ENCODE measurements at places on chromosomes 3 and 15.

- DNase-seq: no peak
These were observed 227.3 kb downstream of the FOXP1 start for GRCh38 chr3:71356265-71356664.

- DNase-seq: no peak
These were observed at the start of gene ZNF710 for GRCh38 chr15:90001062-90001682. Gene ZNF710 (plus strand): TSS chr15:90001324. CDS start chr15:90067138, 65,814 bp downstream.

GRCh38 chr15:78241017-78241416 is 6.7 kb upstream of the ACSBG1 start:
- no peak for DNase-seq

DNA sequence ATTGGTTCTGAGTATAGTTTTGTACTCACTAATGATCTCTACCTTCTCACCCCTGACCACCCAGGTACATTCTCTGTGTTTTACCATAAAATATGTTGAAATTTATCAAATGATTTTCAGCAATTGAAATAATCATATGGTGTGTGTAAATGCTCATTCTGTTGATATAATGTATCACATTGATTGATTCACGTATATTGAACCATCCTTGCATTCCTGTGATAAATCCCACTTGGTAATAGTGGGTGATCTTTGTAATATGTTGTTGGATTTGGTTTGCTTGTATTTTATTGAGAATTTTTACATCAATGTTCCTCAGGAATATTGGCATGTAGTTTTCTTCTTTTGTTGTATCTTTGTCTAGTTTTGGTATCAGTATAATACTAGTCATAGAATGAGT is 1497.6 kb downstream of the OTOL1 start:
- no peak for DNase-seq

DNA sequence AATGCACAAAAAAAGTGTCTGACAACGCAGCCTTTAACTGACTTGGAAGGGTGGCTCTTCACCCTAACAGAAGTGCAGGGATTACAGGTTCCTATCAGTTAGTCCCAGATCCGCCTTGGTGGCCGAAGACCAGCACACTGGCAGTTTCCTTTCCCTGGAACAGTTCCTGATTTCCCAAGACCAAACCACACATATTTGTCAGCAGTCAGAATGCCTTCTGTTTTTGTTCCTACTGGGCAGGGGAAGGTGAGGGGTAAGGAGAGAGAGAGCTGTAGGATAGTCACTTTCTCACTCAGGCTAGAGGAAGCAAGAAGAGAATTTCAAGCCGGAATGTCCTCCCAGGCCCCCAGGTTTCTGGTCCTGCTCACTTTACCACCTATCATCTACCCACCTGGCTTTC is 9.2 kb downstream of the CXCR6 start:
- DNase-seq: no peak

- peak; percentile 68 for DNase-seq
These were observed 127.7 kb downstream of the SV2B start for GRCh38 chr15:91227766-91228165.

- DNase-seq: no peak
These were observed 15.0 kb downstream of the TIGIT start for GRCh38 chr3:114308830-114309229.

- DNase-seq: no peak
These were observed 27.0 kb downstream of the SLC30A4 start for GRCh38 chr15:45495588-45495987.

- no peak for DNase-seq
These were observed 32.2 kb downstream of the LRTM1 start for GRCh38 chr3:54895613-54896012.

DNA sequence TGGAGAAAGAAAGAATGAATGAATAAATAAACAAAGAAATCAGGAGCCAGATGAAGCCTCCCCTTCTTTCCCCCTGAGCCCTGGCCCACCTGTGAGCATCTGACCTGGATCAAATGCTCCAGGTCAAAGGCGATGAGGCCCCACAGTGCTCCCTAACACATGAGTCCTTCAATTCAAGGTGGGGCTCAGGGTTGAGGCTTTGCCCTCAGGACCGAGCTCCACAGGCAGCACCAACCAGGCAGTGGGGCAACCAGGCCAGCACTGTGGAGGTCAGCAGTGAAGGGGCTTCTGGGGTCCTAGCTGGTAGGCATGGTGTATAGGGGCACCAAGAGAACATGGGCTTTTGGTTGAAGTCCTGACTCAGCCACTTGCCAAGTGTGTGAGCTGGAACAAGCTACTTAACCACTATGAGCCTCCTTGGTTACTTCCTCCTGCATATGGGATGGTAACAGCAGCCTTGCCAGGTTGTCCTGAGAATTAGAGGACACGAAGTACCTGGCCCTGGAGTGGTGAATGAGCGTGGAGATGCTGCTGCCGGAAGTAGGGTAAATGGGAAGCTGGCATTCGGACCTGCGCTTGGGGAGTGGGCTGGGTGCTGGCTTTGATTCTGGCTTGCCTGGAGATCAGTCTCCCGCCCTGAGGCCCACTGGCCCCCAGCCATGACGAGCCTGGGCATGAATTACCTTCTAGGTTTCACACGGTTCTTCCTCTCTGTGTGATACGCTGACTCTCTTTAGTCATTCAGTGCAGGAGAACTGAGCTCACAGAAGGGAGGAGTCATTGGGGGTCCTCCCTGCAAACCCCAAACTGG is 10.0 kb upstream of the PAQR5 start:
- no peak for DNase-seq

GRCh38 chr3:29279806-29280205 is 1.1 kb upstream of the RBMS3 start:
- no peak for DNase-seq

GRCh38 chr3:72816862-72817355 is 31.3 kb downstream of the SHQ1 start:
- no peak for DNase-seq

GRCh38 chr3:147919496-147919895 is 510.3 kb downstream of the ZIC1 start:
- DNase-seq: no peak

DNA sequence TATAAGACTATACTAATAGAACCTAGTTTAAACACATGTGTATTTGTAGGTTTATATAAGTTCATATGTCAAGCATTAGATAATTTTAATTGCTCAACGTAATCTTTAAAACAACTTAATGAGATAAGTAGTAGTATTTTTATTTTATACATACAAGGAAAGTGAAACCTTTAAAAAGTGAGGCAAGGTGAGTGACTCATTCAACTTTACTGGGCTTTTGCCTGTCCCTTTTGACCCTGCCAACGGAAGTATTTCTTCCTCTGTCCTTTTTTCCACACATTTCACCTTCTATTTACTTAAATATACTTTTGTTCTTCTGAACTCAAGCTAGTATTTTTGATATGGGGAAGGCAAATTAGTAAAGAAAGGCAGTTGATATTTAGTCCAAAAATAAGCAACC is 78.5 kb downstream of the KBTBD8 start:
- DNase-seq: no peak

DNA sequence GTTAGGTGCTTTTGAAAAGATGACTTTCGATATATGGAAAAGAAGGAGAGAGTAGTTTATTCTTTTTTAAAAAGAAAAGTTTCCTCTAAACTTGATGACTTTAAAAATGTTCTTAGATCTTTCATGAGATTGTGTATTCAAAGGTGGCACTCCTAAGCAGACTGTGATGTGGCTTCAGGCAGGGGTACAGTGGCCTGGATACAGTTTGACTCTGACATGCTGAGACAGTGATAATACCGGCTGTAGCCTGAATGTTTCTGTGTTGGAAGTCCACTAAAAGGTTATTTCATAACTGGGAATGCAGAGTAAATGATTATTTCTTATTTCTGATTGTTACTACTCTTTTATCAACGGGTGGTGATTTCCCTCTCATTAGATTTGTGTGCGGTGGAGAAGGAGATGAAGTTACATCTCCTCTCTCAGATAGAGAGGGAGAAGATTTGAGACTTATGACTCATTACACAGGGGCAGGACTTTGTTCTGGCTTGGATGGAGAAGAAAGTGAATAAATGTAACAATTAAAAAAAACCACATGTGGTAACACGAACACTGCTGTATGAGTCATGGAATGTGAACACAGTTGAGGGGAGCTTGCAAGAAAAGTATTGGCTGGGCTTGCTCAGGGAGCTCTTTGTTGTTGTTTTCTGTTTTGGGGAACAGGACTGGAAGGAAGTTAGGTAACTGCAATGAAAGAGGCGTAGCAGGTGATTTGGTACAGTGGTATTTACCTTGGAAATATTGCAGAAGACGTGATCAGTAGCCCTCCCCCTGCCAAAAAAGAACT is 21.6 kb downstream of the SPTSSB start:
- no peak for DNase-seq

DNA sequence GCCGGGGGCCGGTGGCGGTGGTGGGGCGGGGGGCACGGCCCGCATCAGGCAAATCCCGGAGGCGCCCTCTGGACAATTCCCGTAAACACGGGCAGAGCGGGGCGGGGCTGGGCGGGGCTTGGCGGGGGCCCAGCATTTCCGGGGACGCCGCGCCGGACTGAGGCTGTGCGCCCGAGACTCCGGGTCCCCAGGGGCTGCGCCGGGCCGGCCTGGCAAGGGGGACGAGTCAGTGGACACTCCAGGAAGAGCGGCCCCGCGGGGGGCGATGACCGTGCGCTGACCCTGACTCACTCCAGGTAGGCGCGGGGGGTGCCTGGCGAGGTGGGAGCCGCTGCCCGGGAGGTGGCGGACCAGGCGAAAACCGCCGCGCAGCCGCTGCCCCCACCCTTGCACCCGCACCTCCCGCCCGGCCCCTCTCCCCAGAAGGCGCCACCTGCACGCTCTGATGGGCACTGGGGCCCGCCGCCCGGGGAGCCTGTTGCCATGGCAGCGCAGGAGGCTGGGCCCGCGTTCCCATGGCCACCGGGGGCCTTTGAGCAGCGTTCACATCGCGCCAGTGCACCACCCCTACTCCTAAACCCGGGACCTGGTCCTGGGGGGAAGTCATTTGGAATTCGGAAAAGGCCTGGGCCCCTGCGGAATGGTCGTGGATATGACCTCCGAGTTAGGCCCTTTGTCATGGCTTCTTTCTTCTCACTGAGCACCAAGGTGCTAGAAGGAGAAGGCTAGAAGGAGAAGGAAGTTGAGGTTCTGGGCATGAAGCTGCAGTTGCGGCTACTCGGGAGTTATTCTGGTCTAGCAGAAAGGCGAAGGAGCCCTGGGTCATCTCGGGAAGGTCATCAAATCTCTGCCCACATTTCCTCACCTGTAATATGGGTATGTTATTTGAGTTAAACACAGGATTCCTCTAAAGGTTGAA is 16.1 kb upstream of the SEMA4B start:
- DNase-seq: no peak

- no peak for DNase-seq
These were observed 134.3 kb downstream of the TIGIT start for GRCh38 chr3:114428044-114428595.

DNA sequence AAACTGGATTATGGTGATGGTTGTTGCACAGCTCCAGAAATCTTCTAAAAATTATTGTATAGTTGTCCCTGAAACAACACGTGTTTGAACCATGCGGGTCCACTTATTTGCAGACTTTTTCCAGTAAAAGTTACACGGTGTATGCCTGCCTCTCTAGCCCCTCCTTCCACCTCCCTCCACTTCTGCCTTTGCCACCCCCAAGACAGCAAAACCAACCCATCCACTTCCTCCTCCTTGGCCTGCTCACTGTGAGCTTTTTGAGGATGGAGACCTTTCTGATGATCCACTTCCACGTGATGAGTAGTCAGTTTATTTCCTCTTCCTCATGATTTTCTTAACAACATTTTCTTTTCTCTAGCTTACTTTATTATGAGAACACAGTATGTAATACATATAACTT is 5.4 kb downstream of the CYFIP1 start:
- no peak for DNase-seq

DNA sequence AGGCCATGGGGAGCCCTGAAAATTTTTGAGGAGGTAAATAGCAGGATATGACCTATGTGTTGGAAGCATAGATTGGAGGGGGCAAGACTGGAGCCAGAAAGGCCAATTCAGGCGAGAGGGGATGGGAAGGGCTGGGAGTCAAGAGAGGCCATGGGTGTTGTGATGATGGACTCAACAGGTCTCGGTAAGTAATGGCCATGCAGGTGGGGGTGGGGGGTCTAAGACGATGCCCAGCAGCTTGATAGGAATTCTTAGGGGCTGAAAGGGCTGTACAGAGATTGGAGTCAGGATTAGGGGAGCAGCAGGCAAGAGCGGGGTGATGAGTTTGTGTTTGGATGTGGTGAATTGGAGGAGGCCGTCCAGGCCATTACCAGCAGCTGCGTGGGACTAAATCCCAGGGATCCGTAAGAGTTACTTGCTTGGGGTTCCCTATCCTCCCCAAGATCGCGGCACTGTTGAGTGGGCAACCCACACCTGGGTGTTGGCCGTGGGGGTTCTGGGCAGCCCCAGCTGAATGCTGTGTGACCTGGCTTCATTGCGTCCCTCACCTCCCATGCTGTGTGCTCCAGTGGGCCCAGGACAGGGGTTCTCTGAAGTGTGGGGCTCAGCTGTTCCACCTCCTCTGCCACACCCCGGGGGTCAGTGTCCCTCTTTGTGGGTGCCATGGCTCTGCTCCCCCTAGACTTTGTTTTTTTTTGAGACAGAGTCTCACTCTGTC is 41.8 kb upstream of the CHRNB4 start:
- no peak for DNase-seq

- DNase-seq: no peak
These were observed 16.3 kb upstream of the EMC3 start for GRCh38 chr3:10002951-10003350.

DNA sequence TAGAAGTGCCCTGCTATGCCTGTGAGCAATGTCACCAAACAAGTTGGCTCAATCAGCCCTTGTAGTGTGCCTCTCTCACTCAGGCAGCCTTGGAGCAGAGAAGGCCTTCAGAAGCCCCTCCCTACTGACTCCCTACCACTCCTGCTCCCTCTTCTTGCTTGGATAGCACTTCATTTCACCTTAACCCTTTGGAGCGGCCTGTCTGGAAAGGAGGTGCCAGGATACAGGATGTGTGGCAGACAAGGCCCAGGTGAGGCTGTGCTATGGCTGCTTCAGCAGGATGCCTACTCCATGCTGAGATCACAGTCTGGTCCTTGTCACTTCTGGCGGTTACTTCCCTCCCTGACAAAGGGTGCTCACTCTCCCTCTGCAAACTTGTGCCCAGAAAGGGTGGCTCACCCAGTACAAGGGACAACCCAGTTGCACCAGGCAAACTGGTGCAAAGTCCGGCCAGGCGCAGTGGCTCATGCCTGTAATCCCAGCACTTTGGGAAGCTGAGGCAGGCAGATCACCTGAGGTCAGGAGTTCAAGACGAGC is 1.1 kb downstream of the MON1A start:
- no peak for DNase-seq

DNA sequence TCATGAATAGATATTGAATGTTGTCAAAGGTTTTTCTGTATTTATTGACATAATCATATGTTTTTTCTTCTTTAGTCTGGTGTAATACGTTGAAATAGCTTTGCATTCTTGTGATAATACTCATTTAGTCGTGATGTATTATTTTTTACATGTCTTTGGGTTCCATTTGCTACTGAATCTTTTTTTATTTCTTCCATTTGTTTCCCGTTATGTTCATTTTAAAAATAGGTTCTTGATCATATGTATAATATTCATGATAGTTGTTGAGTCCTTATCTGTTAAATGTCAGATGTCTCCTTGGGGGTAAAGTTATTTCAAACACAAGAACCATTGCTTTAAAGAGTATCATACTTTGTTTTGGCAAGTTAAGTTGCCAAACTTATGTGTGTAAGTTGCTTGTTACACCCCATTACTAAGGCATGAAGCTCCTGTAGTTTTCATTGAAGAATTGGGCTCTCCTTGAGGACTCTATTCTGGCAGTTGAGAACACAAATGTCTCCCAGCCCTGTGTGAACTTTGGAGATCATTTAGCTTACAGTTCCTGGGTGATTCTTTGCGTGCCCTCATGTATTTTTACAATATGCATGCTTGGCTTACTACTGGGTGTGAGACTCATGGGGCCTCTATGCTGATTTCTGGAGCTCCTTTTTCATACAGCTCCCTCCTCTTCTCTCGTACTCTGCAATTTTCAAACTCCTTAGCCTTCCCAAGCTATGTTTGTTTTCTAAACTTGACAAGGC is 8.3 kb downstream of the AKAP13 start:
- DNase-seq: no peak

All from NCI-H2081 treated with DMSO at 0.1 percent for 48 hours (cell line).